ENCODE measurements at places on chromosomes 5 and 9.

- DNase-seq = no peak
Observed at GRCh38 chr9:104555521-104555920, 13.4 kb upstream of the OR13C8 start.

- no peak for DNase-seq
Observed at GRCh38 chr9:72473474-72474261, 47.7 kb upstream of the TMC1 start.

GRCh38 chr9:90729351-90729750 lies 72.3 kb upstream of the SYK start:
- no peak for DNase-seq

GRCh38 chr9:136299116-136299515 lies 4.8 kb downstream of the CCDC187 start:
- no peak for DNase-seq

DNA sequence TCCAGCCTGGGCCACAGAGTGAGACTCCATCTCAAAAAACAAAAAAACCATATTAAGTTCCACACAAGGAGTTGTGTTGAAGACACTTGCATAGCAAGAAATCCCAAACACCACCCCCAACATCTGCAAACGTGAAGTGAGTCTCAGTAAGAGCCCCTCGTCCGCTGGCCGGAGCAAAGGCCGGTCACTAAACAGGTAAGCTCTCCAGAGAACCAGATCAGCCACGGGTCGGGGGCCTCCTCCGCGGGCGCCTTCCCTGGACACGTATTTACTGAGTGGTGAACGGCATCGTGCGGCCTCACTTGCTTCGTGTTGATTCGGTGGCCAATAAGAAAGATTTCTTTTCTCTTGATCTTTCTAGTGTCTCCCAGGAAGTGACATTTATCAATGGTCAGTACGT lies 93.6 kb downstream of the MRPL36 start:
- DNase-seq = no peak

DNA sequence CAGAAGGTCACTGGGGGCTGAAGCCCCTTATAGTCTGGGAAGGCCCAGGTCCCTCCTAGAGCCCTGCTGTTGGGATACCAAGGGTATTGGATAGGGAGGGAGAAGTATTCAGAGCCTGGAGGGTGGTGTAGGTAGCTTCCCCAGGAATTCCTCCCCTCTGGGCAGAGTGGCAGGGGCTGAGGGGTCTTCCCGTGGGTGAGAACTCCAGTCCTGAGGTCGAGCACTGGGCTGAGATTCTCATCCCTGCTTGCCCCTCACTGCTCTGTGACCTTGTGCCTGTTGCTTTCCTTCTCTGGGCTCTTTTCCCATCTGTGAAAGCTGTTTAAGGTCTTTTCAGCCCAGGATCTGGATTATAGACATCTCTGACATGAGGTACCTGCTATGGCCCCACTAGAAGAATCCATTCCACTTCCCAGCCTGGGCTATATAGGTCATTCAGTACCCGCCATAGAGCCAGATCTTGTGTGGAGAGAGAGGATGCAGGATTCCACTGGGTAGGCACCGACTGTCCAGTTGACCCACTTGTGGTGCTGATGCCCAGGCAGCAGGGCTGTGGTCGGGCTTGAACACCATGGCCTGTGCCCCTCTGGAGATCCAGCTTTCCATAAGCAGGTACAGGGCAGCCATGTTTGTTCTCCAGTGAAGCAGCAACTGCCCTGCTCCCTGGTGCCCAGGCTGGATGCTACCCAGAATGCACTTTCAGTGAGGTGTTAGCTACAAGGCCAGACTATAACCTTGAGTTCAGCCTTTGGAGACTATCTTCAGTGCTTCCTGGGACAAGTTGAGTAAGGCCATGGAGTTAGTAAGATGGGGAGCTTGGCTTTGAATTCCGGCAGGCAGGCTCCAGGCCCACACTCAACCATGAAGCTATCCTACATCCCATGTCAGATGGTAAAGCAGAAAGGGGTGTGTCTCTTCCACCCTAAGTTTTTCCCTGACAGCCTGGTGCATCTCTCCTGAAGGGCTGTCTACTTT lies 60.1 kb downstream of the AMBP start:
- no peak for DNase-seq

GRCh38 chr9:30846651-30847050 lies 1537.8 kb upstream of the ACO1 start:
- DNase-seq = no peak

GRCh38 chr5:11064763-11065450 lies 303.9 kb upstream of the DAP start:
- no peak for DNase-seq

DNA sequence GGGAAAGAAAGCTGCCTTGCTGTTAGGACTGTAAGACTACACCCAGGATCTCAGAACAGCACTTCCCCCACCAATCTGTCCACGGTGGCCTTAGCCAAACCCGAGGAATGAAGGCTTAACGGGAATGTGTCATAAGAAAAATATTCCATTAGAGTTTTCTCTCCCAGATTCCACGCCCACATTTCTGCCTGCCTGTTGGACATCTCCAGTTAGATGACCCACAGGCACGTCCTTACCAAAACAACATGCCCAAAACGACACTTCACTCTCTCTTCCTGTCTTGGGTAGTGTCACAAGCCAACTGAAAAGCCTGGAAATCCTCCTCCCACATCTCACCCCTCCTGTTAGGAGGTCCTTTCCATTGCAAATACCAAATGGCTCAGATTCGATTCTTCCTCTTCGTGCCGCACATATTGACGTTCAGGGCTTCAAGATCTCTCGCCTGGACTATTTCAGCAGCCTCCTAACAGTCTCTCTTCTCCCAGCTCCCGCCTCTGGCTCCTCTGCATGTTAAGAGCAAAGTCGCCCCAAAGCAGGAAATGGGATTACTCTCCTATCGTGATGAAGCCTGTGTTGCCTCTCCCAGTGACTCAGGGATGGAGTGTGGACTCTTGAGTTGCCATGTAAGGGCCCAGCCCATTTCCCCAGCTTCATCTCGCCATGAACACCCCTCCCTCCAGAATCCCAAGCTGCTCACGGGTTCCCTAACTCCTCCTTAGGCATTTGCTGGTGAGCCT lies 159.3 kb downstream of the NR3C1 start:
- DNase-seq = no peak

DNA sequence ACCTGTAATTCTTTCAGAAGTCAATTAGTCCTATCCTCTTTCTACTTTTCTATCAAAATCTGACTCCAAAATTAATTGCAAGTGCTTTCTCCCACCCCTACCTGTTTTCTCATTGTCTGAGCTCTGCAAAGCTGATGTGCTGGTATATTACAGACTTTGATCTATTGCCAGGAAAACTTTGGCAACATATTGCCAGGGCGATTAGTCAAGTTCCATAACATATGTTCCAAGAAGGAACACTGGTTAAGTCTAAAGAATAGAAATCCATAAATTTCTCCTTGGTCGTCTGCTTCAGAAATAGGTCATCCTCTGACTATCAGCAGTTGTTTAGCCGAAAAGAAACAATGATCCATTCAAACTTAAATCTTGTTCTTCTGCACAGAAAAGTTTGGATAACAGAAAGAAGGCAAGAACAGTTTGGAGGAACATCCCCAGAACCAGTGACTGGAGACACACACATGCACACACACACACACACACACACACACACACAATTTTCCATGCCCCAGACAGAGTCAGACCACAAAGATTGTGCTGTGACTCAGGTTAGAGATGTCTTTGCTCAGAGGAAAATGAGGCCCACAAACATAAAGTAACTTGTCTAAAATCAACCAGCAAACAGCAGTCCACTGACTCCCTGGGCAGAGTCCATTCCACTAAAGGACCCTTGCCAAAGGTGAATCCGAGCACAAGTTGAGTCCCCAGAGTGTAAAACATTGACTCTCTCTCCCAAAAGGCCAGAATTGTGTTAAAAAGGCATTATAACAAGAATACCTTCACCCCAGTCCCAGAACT lies 202.1 kb downstream of the DEPDC1B start:
- DNase-seq = no peak

DNA sequence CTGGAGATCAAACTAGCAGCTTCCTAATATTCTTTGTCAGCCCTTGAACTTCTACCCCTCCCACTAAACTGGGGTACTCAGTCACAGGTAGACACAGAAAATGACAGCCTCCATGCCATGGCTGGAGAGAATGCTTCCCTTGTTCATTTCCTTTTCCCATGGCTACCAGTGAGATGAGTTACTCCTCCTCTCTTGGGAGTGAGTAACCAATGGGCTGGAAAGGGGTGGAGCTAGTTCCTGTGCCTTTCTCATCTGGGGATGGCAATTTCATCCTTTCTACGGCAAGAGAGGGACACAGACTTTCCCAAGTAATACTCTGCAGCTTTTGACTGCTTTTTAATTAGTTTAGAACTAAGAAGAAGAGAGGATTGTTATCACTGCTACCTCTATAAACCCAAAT lies 1045.6 kb upstream of the WWC1 start:
- DNase-seq = no peak

GRCh38 chr9:129338724-129339430 lies 160.8 kb upstream of the IER5L start:
- no peak for DNase-seq

DNA sequence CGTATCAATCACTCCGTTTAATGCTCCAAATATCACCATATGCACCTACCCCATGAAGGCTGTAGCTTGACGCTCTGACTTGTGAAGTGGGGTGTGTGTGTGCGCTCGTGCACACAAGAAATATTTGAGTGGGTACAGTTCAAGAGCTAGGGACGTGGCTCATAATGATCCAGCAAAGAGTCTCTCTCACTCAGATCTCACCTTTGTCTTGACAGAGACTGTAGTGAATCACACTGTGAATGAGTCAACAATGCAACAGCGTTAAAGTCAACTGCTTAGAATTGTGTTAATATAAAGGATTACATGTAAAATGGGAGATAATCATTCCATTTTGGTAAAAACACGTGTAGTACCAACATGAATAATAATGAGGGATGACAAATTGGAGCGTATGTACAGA lies 119.4 kb downstream of the MED27 start:
- DNase-seq = no peak

DNA sequence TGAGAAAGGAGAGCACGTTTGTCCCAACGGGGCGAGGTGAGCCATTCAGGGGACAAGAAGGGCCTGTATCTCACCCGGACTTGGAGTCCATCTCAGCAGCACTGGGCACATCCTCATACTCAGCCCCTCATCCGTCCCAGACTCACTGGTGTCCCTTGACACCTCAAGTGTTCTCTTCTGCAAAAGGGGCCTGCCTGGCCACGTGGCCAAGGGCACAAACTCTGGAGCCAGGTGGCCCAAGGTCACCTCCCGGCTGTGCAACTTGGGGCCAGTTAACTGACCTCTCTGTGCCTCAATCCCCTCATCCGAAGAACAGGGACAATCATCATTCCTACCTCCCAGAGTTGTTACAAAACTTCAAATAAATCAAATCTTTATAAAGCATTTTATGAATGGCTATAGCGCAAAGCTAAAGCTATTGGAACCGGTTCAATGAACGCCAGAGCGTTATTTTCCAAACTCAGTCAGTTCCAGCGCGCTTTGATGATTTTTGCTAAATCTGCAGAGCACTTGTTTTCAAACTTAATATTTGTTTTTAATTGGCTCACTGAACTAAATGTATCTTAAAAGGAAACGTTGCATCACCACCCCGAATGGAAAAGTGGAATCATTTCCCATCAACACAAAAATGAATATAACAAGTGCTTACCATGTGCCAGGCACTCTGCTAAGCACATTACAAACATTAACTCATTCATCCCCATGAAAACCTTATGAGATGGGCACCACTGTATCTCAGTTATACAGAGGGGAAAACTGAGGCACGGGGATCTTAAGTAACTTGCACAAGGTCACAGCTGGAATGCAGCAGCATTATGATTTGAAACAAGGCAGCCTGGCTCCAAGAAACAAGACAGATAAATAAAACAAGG lies 49.3 kb downstream of the DUSP1 start:
- DNase-seq = no peak

GRCh38 chr5:102971676-102972293 lies 148.2 kb downstream of the GIN1 start:
- no peak for DNase-seq

DNA sequence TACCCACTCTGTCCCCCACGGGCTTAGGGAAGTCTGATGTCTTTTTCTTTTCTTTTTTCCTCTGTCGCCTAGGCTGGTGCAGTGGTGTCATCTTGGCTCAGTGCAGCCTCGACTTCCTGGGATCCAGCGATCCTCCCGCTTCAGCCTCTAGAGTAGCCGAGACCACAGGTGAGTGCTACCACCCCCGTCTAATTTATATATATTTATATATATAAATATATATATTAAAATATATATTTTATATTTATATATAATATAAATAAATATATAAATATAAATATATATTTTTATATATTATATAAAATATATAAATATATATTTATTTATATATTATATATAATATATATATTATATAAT lies 3.3 kb upstream of the ANXA2R start:
- DNase-seq = no peak

GRCh38 chr9:137556069-137556838 lies 4.6 kb downstream of the MRPL41 start:
- no peak for DNase-seq

- peak; percentile 80 for DNase-seq
Observed at GRCh38 chr9:117464941-117465616, 50.2 kb upstream of the ASTN2 start.

- peak; percentile 48 for DNase-seq
Observed at GRCh38 chr5:138352722-138353559, 456 bp downstream of the KDM3B start.

- no peak for DNase-seq
Observed at GRCh38 chr9:128731691-128732090, 7.8 kb upstream of the ZDHHC12 start.

DNA sequence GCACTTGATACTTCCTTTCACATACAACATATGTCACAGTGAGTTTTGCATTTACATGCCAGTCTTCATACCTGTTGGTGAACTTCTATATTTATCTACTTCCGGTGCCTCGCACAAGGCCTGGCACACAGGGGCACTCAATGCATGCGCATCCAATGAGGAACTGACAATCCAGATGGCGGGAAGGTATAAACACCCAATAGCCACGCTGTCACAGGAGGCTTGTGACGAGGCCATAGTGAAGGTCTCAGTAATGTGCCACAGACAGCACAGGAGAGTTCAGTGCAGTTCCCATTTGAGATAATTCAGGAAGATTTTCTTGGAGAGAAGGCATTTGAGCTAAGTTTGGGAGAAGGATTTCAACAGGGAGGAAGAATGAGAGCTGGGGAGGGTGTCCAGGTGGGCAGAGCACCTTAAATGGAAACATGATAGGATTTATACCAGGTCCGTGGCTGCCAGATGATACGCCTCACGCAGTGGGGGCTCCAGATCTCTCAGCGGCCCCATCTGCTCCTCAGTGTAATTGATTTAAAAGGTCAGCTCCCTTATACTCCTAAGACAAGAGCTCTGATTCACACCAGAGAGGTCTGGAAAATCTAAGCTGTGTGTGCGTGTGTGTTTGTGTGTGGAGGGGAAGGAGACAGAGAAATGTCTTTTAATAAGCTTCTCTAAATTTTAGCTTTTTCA lies 206.2 kb downstream of the DCP2 start:
- DNase-seq = no peak

DNA sequence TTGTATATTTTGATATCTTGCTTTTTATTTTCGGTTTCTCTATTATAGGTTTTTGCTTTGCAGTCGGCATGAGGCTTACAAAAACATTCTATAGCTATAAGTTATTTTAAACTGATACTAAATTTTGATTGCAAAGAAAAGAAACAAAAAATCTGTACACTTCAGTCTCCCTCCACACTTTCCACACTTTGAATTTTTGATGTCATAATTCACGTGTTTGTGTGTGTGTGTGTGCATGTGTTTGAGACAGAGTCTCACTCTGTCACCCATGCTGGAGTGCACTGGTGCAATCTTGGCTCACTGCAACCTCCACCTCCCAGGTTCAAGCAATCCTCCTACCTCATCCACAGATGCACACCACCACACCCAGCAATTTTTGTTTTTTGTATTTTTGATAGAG lies 124.9 kb downstream of the MRPS30 start:
- DNase-seq = no peak

- no peak for DNase-seq
Observed at GRCh38 chr5:33789567-33789957, 102.2 kb downstream of the ADAMTS12 start.

Measured in posterior cingulate gyrus (tissue), 11 donors.